Dermis microvascular lymphatic vessel endothelial cell (primary cell): ENCODE measurements at places on chromosomes 5 and 9. TPM values are rescaled to one million over a fixed set of nuclear protein-coding genes. Genes with fewer than 3 reads are reported as not detected.

Gene TYRP1
- total RNA-seq: 0.51 and 0.63 TPM in 2 replicates

Gene PRRX2
- total RNA-seq: 0.13 and 1.2 TPM in 2 replicates

Gene CTXN3
- total RNA-seq: not detected in 2 replicates

Gene DOCK8
- 3.3 and 4.4 TPM in 2 replicates for total RNA-seq

Gene SLC6A7
- total RNA-seq: not detected in 2 replicates

Gene DMRTA1
- under 0.01 and 0.13 TPM in 2 replicates for total RNA-seq

Gene KLF4
- total RNA-seq: 0.77 and 3.7 TPM in 2 replicates

GRCh38 chr9:33092634-33093033, 16.2 kb upstream of the SMU1 start:
- no peak for DNase-seq

- DNase-seq: no peak
These were observed 1522.9 kb upstream of the WWC1 start for GRCh38 chr5:166768536-166768935.
